ENCODE measurements at places on chromosomes 7 and 10. TPM values are rescaled to one million over a fixed set of nuclear protein-coding genes. Genes with fewer than 3 reads are reported as not detected.

BHLHA15 gene
- total RNA-seq = not detected

UTF1 gene
- total RNA-seq = not detected

NPSR1 gene
- not detected for total RNA-seq

ABCC2 gene
- total RNA-seq = 2.7 TPM

CDHR3 gene
- total RNA-seq = 9.2 TPM

HOXA10 gene
- 3.3 TPM for total RNA-seq

TMEM213 gene
- not detected for total RNA-seq

PLAC9 gene
- not detected for total RNA-seq
